ENCODE measurements at places on chromosomes 12 and 14.

- peak; percentile 36 for DNase-seq
Measured at GRCh38 chr12:54082397-54082892, 28.8 kb downstream of the HOXC4 start.

DNA sequence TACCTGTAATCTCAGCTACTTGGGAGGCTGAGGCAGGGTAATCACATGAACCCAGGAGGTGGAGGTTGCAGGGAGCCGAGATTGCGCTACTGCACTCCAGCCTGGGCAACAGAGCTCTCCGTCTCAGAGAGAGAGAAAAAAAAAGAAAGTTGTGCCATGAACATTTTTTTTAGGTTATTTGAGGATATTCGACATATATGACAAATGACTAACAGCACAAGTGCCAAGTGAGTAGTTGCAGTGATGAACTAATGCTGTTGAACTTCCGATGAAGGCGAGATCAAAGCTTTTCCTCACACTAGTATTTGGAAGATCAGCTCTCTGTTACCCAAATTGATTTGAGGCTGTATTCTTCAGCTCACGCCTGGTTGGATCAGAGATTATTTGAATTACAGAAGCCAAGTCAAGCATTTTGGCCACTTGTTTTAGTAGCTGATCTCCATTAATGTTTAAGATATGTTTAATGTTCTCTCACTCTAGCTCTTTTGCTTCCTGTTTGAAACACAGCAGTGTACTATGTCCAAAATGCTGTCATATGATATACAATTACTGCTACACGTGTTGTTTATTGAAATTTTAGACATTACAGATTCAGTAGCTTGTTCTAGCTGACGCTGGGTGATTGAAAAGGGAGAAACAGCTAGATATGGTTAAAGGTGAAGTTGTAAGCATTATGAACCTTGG, 43.4 kb downstream of the WDR20 start:
- no peak for DNase-seq

- DNase-seq: no peak
Measured at GRCh38 chr14:24838945-24839616, 205.1 kb upstream of the GZMB start.

GRCh38 chr14:88297306-88297705, 25.8 kb downstream of the KCNK10 start:
- no peak for DNase-seq

DNA sequence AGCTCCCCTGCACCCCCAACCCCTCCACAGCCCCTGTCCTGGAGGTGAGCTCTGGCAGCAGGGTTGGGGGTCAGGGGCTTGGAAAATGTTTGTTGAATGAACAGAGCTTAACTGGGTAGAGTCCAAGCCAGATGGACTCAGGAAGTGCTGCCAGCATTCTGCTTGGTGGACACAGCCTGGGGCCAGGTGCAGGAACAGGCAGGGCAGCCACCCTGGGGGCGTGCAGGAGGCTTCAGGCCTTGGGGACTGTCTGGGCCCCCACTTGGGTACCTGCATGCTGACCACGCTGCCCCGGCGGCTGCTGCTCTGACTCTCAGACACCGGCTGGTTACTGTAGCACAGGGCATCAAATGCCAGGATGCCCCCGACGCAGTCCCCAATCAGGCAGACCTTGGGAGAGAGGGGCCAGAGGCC, 15.7 kb downstream of the ARL6IP4 start:
- DNase-seq: no peak

DNA sequence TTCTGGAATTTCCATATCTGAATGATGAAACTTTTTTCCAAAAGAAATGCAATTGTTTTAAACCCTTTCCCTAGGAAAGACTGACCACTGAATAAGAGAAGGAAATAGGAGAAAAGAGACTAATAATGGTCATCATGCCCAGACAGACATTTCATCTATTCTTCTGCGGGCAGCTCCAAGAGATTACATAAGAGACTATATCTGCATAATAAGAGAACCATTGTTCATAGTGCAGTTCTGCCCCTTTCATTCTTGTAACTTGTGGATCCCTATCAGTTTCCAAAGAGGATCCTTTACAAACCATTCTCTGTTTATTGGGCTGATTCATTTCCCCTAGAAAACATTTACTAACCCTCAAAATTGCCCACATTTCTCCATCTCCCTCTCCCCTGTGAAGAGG, 197.8 kb downstream of the FSCB start:
- no peak for DNase-seq

GRCh38 chr12:51862947-51863346, 14.4 kb upstream of the FIGNL2 start:
- DNase-seq: no peak

DNA sequence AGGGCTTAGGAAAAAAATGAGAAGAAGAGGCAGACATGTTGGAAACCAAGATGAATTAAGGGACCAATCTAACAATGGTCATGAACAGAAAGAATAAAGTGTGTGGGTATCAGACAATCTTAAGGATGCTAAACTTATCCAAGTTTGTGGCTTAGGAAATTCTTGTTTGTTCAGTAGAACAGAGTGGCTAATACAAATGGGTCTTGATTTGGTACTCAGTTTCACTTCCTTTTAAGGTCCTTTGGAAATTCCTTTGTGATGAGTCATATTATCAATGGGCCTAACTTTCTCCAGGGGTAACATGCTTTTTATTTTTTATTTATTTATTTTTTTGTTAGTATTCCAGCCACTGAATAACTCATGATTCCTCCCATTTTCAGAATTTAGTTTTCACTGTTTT, 1154.7 kb upstream of the FLRT2 start:
- no peak for DNase-seq

GRCh38 chr12:14681625-14682024, 14.8 kb downstream of the GUCY2C start:
- DNase-seq: no peak

DNA sequence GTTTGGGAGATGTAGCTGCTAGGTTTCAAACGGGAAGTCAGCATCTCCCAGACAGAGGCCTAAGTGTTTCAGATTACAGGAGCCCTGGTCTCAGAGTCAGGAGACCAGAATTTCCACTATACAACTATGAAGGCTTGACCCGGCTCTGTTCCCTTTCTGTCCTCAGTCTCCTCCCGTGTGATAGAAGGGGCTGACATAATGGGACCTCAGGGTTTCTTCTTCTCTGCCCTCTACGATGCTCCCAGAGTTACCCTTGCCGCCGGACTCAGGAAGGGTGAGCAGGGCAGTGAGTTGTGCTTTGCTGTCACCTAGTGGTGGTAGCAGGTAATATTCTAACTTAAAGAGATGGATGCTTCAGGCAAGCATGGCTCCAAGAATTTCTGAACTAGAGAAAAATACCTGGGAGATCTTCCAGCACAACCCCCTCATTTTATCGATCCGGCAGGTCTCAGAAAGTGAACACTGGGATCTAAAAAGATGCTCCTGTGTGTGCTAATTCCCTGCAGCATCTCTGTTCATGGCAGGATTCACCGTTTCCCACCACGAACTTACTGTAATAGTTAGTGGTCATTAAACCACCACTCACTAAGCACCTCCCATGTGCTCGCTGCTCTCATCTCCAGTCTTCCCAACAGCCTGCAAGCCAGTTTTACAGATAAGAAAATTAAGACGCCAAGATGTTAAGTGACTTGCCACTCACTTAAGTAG, 84.4 kb downstream of the VWF start:
- peak; percentile 45 for DNase-seq

- DNase-seq: no peak
Measured at GRCh38 chr12:108807476-108807875, 49.9 kb downstream of the SSH1 start.

DNA sequence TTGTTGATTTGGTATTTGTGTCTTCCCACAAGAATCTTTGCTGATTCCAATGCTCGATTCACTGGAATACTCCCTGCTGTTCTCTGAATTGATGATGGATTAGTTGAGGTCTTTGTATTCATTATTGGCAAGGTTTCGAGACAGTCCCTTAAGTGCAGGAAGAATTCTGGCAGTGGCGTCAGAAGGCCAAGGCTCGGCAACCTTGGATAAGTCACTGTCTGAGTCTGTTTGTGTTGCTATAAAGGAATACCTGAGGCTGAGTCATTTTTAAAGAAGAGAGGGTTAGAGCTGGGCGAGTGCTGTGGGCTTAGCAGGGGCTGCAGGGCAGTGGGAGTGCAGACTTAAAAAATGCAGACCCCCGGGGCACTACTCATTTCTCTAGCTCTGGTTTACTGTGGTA, 56.9 kb downstream of the CHST11 start:
- DNase-seq: no peak
